ENCODE measurements at places on chromosomes 2 and 18. TPM values are rescaled to one million over a fixed set of nuclear protein-coding genes. Genes with fewer than 3 reads are reported as not detected.

DNA sequence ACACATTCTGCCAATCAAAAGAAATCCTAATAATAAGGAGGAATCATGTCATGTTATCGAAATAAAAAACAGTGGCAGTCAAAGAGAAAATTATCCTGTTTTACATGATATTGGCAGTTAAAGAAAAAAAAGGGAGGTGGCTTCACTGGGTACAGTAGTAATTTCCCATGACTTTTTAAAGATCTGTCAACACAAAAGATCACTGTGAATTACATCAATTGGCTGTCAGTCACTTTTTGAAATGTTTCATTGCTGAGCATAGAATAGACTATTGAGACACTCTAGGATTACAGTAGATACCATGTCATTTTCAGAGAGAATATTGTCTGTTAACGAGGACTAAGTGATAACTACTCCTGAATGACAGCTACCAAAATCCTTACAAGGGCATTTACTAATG is 335.7 kb upstream of the CYP26B1 start:
- no peak overlapping the region for H3K27ac ChIP-seq
- no peaks in the 10 kb centered on the region for H3K27me3 ChIP-seq
- no peaks in the 10 kb centered on the region for H3K4me1 ChIP-seq

Gene FOXI3
- total RNA-seq: not detected

DNA sequence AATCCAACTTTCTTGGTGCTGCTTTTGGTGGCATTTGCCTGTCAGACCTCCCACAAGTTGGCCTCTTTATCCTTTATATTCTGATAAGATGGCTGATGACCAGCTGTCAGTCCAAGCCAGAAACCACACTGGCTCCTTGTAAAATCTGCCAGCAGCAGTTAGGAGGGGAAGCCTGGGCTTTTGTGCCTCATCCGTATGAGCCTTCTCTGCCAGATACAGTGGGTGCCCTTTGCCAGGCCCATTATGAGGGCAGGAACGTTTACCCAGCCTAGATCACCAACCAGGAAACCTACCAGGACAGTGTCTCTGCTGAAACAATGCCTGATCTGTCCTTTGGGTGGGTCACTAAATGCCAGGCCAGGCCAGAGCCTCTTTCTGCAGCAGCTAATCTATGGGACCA is 202.9 kb upstream of the SP5 start:
- H3K27me3 ChIP-seq: peaks cover 3% of the 10 kb centered on the region
- no peak for DNase-seq
- H3K4me3 ChIP-seq: no peak overlapping the region
- H3K4me1 ChIP-seq: peaks cover 13% of the 10 kb centered on the region
- H3K36me3 ChIP-seq: no peaks in the 10 kb centered on the region

- H3K27ac ChIP-seq: no peak overlapping the region
- no peak overlapping the region for H3K4me3 ChIP-seq
- H3K4me1 ChIP-seq: no peaks in the 10 kb centered on the region
- no peaks in the 10 kb centered on the region for H3K36me3 ChIP-seq
- DNase-seq: no peak
- peaks cover 5% of the 10 kb centered on the region for H3K27me3 ChIP-seq
Measured at GRCh38 chr18:80232710-80233109, 14.6 kb downstream of the PARD6G start.

Gene QPCT
- 1.6 TPM for total RNA-seq

Gene NOP58
- total RNA-seq: 241 TPM

Measured in activated T-helper 1 cell treated with anti-CD3 and anti-CD28 coated beads, Interleukin-12 subunit alpha, Interleukin-12 subunit beta, Interleukin-2, Interleukin-4 antibody, amounts not matched to agents 30 ng/mL and 10 ng/mL and 1 ng/mL, durations not matched to agents 14 hours and 24 hours and 36 hours (primary cell).